Mucosa of gallbladder (tissue), 1 donor: ENCODE measurements at places on chromosomes 11 and 22.

DNA sequence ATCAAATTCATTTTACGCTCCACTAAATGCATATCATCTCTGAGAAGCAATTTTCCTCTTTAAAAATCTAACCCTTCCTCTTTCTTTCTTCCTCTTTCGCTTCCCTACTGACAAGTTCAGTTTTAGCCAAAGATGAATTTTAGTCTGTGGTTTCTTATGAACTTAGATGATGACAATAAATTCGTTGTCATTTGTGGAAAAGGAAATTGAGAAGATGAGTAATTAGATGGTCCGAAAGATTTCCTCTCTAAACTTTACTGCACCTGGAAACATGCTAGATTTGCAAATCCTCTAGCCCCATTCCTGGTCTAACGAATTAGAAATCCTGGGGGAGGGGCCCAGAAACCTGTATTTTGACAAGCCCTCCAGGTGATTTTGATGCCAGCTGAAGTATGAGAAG is 855.4 kb upstream of the CHORDC1 start:
- DNase-seq = no peak

DNA sequence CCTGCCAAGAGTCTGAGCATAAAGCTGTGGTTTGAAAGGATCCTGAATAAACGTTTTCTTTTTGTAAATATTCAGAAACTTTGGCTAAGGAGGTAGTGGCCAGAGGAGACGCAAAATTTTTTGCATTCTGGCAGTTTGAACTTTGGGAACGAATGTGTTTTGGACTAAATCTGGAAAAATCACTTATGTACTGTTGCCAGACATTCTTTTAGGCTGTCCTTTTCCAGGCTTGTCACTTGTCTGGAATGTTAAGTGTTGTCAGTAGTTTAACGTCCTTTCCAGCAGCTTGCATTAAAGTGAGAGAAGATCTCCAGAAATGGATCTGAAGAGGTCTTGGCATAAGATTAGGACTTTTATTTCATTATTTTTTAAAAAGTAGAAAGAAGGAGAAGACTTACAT is 18.5 kb downstream of the SPECC1L start:
- DNase-seq = no peak

DNA sequence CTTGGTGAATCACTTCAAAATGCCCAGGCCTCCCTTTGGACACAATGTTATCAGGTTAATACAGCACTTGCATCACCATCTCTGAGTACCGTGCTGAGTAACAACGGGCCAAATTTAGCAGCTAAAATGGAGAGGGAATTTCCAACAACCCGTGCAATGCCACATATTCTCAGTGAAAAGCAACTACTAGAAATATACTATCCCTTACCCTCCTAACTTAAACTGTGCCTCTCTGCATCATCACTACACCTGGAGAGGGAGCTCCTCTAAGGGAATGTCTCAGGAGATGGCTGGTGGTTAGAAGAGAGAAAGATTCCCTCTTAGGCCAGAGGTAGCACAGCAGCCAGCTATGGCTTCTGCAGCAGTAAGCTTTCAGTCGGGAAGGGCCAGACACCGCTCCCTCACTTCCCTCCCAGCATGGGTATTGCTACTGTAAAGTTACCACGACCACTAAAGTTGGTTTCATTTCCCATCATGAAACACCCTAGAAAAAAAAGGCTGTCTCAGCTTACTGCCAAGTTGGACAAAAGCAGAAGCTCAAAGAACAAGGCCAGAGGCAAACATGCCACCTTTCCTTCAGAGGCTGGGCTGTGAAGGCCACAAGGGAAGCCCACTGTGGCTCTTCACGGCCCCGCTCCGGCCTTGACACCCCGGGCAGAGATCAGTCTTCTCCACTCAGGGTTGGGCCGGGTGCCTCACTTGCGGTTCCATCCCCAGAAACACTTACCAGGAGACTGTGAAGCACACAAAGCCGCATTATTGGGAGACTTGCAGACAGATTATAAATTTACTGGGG is 3.9 kb downstream of the MAML2 start:
- no peak for DNase-seq

DNA sequence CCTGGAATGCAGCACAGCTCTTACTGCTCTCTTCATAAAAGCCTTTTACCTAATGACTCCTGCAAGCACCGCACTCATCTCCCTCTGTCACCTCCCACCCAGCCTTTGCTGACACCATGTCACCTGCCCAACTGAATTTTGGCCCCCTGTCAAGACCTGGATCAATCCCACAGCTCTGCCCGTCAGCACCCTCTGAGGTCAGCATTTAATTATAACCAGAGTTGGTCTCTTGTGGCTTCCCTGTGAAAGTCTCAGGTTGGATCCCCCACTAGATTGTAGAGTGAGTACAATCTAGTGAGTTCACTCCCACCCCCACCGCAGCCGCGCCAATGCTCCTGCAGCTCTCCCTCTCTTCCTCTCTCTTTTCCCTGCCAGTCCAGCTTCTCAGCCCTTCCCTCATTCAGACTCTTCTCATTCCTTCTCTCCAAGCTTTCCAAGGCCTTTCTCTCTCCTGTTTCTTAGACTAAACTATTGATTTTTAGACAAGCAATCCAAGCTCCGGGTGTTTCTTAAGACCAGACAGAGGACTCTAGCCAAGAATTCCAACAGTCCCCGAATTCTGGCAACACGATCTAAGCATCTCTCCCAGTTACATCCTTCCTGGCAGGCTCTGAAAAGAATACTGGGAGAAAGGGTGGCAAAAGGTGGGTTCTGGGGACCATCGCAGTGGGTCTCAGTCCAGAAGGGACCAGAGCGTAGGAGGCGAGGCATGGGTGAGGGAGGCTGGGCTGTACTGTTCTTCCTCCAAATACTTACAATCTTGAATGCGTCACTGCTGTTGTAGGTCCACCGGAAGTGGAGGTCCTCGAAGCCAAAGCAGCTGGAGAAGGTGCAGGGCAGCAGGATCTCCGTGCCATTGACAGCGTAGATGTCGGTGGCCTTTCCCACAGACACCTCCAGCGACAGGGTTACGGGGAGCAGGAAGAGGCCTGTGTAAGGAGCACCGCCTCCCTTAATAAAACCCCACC is 8.0 kb downstream of the SCN4B start:
- no peak for DNase-seq

DNA sequence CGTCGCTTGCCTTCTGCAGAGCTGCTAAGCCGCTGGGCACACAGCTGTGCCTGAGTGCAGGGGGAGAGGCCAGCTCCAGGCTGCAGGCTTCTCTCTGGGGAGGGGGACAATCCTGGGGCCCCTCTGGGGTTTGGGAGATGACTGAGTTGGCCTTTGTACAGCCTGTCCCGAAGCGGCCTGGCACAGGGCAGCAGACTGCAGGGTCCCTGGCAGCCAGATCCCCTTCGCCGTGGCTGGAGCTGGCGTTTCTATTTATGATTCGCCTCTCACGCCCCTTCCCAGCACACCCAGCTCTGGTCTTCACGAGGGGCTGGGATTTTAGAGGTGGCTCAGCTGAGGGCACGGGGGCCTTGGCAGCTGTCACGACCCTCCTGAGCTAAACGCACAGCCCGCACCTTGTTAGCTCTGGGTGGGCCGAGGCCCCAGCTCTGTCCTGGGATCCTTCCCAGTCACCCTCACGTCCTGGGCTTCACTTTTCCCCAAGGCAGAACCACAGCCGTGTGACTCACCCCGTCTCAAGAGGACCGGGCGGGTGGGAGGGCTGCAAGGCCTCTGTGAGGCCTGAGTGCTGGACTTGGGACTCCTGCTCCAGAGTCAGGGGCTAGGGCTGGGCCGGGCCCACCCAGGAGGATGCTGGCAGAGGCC is 18.4 kb downstream of the OSBPL5 start:
- no peak for DNase-seq

DNA sequence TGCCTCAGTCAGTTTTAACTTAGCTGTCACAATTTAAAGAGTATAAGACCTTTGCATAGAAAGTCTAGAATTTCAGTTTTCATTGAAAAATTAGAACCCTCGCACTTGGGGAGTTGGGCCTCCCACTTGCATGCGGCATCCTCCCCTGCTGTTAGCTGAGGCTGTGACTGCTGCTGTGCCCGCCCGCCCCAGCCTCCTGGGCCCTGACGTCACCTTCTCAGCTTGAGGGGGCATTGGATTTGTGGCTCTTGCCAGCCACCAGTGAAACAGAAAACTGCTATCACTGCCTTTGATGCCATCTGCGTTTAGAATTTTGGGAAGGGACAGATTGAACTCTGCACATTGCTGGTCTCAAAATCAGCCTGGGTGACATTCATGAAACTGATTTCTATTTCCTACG is 108.7 kb downstream of the CTTN start:
- no peak for DNase-seq

- no peak for DNase-seq
Observed at GRCh38 chr22:49582678-49583077, 245.0 kb downstream of the BRD1 start.

DNA sequence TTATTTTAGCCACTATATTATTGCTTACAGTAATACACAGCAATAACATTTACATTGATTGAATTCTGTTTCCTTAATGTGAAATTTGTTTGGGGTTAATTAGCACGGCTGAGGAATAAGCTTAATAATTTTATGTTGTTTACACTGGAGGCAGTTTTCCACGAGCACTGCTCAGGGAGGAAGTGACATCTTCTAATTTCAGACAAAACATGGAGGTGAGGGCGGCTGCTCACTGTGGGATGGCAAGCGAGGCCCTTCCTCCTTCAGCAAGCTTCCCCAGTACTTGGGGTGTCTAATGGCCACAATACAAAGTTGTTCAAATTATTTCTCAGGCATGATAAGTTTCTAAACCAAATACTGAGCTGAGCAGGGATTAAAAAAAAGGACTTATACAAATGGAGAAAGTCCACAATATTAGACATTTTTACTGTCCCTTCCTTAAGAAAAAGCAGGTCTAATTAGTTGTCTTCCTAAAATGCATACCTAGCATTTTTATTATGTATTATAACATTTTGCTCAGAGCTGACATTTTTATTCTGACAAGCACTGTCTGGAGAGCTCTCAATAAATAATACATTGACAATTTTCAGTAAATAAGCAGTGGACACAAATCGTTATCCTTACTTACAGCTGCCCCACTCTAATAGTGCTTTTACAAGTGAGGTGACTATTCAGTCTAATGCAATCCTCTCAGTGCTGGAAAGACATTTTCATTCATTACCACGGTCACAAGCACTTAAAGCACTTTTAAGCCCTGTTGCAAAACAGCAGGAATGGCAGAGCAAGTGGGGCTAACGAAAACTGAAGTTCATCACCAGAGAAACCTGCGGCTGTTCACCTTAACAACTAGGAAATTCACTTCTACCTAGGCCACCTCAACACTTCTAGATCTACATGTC is 56.2 kb downstream of the SOX6 start:
- DNase-seq = no peak

DNA sequence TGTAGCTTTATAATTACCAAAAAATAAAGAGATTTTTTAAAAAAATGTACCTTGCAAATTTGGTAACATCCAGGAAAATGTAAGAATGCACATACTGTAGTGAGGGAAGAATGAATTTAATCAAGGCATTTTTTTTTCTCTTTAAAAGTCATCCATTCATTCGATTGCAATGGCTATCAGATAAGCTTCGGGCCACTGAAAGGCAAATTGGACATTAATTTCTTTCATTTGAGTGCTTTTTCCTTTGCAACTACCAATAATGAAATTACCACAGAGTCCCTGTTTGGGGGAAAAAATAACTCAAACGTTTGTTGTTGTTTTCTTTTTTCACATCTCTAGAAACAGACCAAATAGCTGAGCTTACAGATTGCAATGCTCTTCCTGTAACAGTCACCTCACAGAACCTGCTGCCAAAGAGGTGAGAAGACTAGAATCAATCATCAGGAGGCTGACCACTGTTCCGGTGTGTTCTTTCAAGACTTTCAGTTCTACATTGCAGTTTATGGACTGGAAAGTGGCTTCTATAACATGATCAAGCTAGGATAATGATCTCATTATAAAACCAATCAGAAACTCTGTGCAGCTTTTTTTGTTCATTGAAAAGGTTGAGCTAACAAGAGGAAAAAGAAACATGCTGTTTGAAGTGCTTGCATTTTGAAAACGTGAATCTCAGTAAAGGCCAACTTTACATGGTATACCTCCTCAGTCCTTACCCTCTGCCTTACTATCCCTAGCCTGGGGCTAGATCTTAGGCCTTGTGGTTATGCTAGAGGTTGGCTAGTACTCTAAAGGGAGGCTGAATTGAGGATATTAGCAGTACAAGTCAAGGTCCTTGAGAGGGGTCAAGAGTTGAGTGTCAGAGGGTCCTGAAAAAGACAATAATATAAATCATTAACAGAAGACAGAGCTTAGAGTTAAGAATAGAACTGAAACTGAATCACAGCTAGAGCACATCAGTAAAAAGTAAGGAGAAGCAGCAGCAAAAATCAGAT is 1276.1 kb downstream of the LRRC4C start:
- DNase-seq = no peak

GRCh38 chr11:11186249-11186648 is 166.8 kb downstream of the CSNK2A3 start:
- no peak for DNase-seq

DNA sequence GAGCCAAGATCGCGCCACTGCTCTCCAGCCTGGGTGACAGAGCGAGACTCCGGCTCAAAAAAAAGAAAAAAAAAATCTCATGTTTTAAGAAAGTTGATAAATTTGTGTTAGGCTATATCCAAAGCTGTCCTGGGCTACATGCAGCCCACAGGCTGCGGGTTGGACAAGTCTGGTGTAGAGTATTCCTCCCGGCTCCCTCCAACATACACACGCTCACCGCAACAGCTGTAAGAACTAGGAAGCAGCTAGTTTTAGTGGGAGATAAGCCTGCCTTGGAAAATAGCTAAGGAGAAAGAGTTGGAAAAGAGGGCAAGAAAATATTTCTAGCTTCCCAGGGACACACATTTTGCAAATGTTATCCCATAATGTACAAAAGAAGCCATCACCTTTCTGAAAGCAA is 46.6 kb downstream of the CELF1 start:
- no peak for DNase-seq

GRCh38 chr11:23320131-23320530 is 459.9 kb upstream of the CCDC179 start:
- no peak for DNase-seq

GRCh38 chr11:124198897-124199296 is 15.8 kb downstream of the OR10D3 start:
- DNase-seq = no peak

DNA sequence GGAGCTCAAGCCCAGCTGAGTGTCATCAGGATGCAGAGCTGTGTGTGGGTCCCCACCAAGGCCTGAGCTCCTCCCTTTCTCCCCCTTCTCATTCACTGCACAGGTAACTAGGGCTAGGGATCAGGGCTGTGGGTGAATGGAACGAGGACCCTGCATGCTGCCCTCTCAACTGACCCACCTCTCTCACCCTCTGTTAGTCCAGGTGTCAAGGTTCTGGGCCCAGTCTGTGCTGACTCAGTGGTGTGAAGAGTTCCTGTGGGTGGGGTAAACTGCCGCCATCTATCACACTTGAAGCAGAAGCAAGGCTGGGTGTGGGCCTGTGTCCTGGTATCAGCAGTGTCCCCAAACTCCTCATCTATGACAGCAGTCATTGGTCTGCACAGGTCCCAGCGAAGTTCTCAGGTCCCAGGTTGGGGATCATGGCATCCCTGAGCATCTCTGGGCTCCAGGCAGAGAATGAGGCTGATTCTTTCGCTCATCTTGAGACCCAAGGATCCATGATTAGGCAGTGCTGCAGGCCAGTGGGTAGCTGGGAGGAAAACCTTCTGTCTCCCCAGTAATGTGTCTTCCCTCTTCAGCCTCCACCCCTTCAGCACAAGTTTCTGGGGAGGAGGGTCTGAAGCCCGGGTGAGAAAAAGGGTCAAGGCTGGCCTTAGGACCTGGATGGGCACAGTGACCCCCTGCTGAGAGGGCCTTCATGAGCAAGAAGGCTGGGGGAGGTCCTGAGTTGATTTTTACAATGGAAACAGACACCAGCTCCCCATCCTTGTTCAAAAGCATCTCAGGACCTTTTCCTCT is 109.8 kb downstream of the ZNF280B start:
- DNase-seq = no peak

- no peak for DNase-seq
Observed at GRCh38 chr11:63491240-63491587, 247 bp upstream of the PLAAT5 start.
